Natural killer cell treated with Interleukin-12 subunit alpha and Interleukin-12 subunit beta and Interleukin-15 and Interleukin-18, amount 100 ng/mL, for 72 hours (primary cell): ENCODE measurements at places on chromosomes 16 and 17.

- H3K4me3 ChIP-seq: no peak overlapping the region
- H3K27ac ChIP-seq: no peak overlapping the region
- peaks cover 17% of the 10 kb centered on the region for H3K4me1 ChIP-seq
- DNase-seq: no peak
- H3K27me3 ChIP-seq: no peaks in the 10 kb centered on the region
These were observed 23.4 kb upstream of the PHKG2 start for GRCh38 chr16:30724641-30725417.

- H3K4me1 ChIP-seq: peaks cover 35% of the 10 kb centered on the region
- peaks cover 7% of the 10 kb centered on the region for H3K27me3 ChIP-seq
- peak overlapping the region; percentile 62 for H3K4me3 ChIP-seq
- H3K36me3 ChIP-seq: peaks cover 7% of the 10 kb centered on the region
These were observed 3.3 kb upstream of the XYLT1 start for GRCh38 chr16:17474037-17474436.

DNA sequence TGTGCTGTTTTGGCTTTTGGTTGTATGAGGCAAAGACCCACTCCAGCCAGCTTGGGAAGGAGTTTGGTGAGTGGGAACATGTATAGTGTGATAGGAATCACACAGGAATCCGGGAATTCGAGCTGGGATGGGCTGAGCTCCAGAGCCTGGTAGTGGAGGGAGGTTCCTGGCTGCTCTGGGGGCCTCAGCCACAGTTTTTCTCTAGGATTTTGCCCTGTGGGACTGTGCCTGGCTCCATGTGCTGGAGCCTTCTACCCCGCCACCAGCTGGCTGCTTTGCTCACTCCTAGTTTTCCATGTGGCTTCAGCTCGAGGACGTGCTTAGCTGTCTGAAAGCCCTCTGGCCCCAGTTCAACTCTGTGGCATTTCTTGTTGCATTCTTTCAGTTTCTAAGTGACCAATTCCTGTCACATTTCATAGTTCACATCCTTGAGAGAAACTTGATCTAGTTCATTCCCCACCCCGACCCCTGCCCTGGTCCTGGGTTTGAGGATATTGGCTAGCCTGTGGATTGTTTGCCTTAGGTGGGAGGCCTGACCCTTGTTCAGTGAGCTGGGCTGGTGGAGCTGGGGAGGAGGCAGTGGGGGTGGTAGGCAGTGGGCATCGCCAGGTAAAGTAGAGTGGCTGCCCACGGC is 5.0 kb downstream of the SEC14L1 start:
- H3K36me3 ChIP-seq: peaks cover 42% of the 10 kb centered on the region
- no peaks in the 10 kb centered on the region for H3K27me3 ChIP-seq
- peak overlapping the region; percentile 92 for H3K27ac ChIP-seq
- peak overlapping the region; percentile 78 for H3K4me3 ChIP-seq
- peak; percentile 62 for DNase-seq

- H3K27me3 ChIP-seq: no peaks in the 10 kb centered on the region
- H3K27ac ChIP-seq: peak overlapping the region; percentile 47
These were observed 17.8 kb upstream of the RAI1 start for GRCh38 chr17:17663160-17664063.

GRCh38 chr17:33888455-33888854 is 366.6 kb upstream of the CCL2 start:
- no peak overlapping the region for H3K27ac ChIP-seq
- H3K36me3 ChIP-seq: no peaks in the 10 kb centered on the region
- H3K4me1 ChIP-seq: no peaks in the 10 kb centered on the region
- peaks cover 24% of the 10 kb centered on the region for H3K27me3 ChIP-seq

DNA sequence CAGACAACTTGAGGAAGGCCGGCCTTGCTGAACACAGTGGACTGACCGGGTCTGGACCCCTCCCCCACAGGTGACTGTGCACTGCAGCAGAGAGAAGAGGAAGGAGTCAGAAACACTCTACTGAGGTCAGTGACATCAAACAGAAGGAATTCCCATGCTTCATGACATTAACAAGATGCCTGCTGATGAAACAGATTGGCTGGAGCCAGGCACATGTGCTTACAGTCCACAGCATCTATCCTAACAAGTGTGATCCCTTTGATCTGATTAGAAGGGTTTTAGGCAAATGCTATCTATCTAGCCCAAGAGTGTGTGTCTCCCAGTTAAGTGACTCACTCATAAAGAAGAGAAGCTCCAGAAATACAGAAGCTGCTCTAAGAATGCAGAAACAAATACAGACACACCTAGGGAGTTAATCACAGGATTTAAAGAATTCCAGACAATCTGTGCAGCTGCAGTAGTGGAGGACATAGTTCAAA is 90.2 kb downstream of the SYCE1L start:
- H3K4me1 ChIP-seq: no peaks in the 10 kb centered on the region
- peak overlapping the region; percentile 33 for H3K27ac ChIP-seq
- DNase-seq: no peak
- H3K36me3 ChIP-seq: no peaks in the 10 kb centered on the region

GRCh38 chr17:44359458-44360143 is 4.1 kb downstream of the FAM171A2 start:
- H3K27me3 ChIP-seq: peaks cover 11% of the 10 kb centered on the region
- no peak overlapping the region for H3K27ac ChIP-seq
- no peaks in the 10 kb centered on the region for H3K36me3 ChIP-seq
- no peak overlapping the region for H3K4me3 ChIP-seq
- no peaks in the 10 kb centered on the region for H3K4me1 ChIP-seq

DNA sequence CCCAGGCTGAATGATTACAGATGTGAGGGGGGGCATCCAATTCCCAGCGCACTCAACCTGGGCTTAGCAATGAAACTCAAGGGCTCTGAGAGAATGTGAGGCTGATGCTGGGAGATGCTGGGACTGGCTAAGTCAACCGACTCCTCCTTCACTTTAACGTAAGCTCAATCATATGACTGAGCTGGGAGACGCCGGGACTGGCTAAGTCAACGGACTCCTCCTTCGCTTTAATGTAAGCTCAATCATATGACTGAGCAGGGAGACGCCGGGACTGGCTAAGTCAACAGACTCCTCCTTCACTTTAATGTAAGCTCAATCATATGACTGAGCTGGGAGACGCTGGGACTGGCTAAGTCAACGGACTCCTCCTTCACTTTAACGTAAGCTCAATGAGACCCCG is 179.4 kb downstream of the VPS53 start:
- no peaks in the 10 kb centered on the region for H3K27me3 ChIP-seq
- H3K4me3 ChIP-seq: no peak overlapping the region
- peaks cover 10% of the 10 kb centered on the region for H3K4me1 ChIP-seq
- DNase-seq: no peak
- peaks cover 13% of the 10 kb centered on the region for H3K36me3 ChIP-seq

DNA sequence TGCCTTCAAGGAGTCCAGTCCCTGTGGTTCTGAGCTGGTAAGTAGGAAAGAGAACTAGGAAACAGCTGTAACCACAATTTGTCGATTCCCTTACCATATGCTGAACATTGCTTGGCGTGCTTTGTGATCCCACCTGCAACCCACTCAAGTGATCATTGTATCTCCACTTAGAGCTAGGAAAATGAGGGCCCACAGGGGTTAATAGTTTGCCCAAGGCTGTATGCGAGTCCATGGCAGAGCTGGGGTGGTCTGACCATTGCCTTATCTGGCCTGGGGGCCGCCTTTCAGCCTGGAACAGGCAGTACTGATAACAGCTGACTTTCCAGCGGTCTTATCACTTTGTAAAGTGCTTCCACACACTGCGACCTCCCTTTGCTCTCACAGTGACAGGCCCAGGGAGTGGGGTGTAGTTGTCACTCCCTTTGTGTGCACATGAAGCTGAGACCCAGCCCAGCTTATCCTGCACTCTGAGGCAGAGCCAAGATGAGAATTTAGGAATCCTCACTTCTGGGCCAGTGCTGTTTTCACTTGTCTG is 9.8 kb downstream of the MYL4 start:
- no peaks in the 10 kb centered on the region for H3K36me3 ChIP-seq
- H3K27me3 ChIP-seq: no peaks in the 10 kb centered on the region
- H3K4me3 ChIP-seq: peak overlapping the region; percentile 51
- peak overlapping the region; percentile 71 for H3K27ac ChIP-seq
- no peak for DNase-seq

DNA sequence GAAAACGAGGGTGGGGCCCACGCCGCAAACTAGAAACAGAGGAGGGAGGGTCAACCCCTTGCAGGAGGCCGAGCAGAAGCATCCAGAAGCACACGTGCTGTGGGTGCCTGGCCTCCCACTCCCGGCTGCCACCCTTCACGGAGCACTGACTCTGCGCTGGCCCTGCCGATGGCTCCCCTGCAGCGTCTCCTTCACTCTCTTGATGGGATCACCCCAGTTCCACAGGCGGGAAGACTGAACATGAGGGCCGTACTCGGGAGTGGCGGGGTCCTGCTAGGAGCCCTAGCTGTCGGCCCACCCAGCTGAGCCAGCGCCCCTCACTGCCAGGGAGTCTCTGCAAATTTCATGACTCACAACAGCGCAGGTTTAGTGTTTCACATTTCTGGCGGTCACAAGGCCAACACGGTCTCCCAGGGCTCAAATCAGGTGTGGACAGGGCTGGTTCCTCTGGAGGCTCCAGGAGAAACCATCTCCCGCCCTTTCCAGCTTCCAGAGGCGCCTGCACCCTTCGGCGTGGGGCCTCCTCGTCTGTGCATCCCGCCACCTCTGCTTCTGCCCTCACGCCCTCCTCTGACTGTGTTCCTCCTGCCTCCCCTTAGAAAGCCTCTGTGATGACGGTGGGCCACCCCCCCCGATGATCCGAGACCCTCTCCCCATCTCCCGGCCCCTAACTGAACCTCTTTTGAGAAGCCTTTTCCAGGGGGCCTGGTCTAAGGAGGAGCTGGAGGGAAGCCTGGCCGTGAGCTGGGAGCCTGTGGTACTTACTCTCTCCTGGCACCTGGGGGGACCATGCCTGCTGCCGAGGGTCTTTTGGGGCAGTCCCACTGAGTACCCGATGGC is 2.0 kb downstream of the PTX4 start:
- H3K36me3 ChIP-seq: no peaks in the 10 kb centered on the region
- H3K27ac ChIP-seq: no peak overlapping the region
- H3K4me1 ChIP-seq: no peaks in the 10 kb centered on the region
- H3K27me3 ChIP-seq: no peaks in the 10 kb centered on the region
- H3K4me3 ChIP-seq: no peak overlapping the region
- DNase-seq: peak; percentile 61

DNA sequence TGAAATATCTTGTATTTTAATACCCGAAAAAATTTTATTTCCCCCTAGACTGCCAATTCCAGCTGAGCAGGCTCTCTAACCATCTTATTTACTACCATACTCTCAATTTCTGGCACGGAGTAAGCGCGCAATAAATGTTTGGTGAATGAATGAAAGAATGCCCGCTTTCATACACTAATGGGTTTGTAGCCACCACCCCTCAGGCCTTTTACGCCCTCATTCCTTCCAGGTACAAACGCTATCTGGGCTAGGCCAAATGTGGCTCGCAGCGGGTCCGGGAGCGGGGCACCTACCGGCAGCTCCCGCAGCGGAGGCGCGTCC is 536 bp upstream of the PLD2 start:
- H3K4me3 ChIP-seq: peak overlapping the region; percentile 78
- H3K27ac ChIP-seq: no peak overlapping the region
- no peaks in the 10 kb centered on the region for H3K27me3 ChIP-seq
- DNase-seq: no peak
- H3K4me1 ChIP-seq: peaks cover 26% of the 10 kb centered on the region

- H3K4me1 ChIP-seq: no peaks in the 10 kb centered on the region
- peaks cover 18% of the 10 kb centered on the region for H3K27me3 ChIP-seq
- no peaks in the 10 kb centered on the region for H3K36me3 ChIP-seq
- no peak for DNase-seq
- no peak overlapping the region for H3K27ac ChIP-seq
These were observed 207.7 kb downstream of the HS3ST3A1 start for GRCh38 chr17:13393841-13394710.

GRCh38 chr16:52783616-52784015 is 236.7 kb upstream of the TOX3 start:
- H3K36me3 ChIP-seq: no peaks in the 10 kb centered on the region
- no peak overlapping the region for H3K4me3 ChIP-seq
- DNase-seq: no peak
- peaks cover 31% of the 10 kb centered on the region for H3K27me3 ChIP-seq
